Naive thymus-derived CD8-positive, alpha-beta T cell (primary cell): ENCODE measurements at places on chromosomes 4 and X. TPM values are rescaled to one million over a fixed set of nuclear protein-coding genes. Genes with fewer than 3 reads are reported as not detected.

Gene COX7B
- total RNA-seq: 119 TPM

Gene RAB33A
- 14.5 TPM for total RNA-seq

Gene RBM47
- total RNA-seq: 0.49 TPM

Gene RGN
- not detected for total RNA-seq

Gene PPP4R3C
- not detected for total RNA-seq

Gene RTL9
- total RNA-seq: not detected

- DNase-seq: no peak
These were observed 898 bp downstream of the UBQLN2 start for GRCh38 chrX:56564164-56564885.

- no peak for DNase-seq
These were observed 42.5 kb upstream of the ANTXR2 start for GRCh38 chr4:80115368-80116181.

DNA sequence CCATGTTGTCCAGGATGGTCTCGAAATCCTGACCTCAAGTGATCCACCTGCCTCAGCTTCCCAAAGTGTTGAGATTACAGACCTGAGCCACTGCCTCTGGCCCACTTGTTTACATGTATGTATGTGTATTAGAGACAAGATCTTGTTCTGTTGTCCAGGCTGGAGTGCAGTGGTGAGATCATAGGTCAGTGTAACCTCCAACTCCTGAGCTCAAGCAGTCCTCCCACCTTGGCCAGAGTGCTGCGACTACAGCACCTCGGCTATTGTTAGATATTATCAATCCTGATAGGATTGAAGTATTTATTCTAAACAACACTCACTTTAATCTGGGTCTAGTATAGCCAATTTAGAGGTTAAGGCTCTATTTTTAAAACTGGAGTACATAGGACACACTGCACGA lies 36.0 kb downstream of the PAGE1 start:
- no peak for DNase-seq

GRCh38 chr4:134320048-134320447 lies 118.5 kb upstream of the PABPC4L start:
- no peak for DNase-seq

DNA sequence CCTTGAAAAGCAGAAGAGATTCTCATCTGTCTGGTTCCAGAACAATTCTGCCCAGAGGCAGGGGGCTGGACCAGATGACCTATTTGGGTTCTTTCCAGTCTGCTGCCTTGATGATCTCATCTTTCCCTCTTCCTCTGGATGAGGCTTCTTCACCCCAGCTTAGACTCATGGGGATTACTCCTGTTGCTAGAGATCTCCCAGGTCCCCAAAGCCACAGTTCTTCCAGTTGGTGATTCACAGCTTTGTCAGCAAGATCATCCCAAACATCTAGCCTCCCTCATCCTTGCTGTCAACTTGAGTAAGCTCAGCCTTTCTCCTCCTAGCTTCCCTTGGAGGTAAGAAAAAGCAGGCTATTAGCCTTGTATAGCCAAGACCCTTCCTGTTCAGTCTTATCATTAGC lies 64.2 kb upstream of the PJA1 start:
- no peak for DNase-seq

DNA sequence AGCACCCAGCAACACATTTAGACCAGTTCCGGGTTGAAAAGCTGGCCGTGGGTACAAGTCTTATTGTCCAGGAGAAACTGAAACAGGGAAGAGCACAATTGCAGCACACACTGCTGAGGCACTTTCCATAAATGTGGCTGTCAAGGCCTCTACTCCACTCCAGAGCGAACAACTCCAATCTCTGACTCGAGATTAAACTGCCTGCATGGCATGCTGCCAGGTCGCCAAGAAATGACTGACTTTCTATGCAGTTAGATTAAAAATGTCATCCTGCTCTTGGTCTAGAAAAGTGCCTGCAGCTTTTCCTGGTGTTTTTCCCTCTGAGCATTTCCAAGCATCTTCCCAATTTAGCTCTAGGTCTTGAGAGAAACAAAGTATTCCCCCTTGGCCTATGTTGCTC lies 260.6 kb upstream of the EMCN start:
- DNase-seq: no peak
